ENCODE measurements at places on chromosomes 11 and 22.

DNA sequence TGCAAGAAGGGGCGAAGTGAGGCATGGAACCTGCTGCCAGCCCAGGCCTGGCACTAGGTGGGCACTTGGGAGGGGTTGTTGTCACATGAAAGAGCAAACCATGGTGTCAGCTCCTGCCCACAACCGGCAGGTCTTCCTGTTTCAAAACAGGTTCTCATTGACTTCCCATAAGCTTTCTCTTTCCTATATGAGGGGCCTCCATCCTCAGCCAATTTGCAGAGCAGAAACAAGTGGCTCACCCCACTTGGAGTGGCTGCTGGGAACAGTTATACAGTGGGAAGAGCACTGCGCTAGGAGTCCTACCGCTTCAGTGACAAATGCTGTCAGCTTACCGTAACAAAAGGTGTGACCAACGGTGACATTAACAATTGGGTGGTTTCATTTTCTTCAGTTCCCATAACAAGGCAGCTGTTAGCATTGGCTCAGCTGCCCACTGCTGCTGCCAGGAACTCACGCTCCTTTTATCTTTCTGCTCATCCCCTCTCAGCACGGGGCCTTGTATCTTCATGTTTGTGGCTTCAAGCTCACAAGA, 10.2 kb upstream of the SSTR3 start:
- no peak for DNase-seq

GRCh38 chr11:71213696-71214552, 38.5 kb downstream of the SHANK2 start:
- DNase-seq = no peak

GRCh38 chr11:65952052-65952521, 6.8 kb downstream of the TSGA10IP start:
- no peak for DNase-seq

- no peak for DNase-seq
These were observed 18.2 kb upstream of the ARRB1 start for GRCh38 chr11:75369560-75370255.

DNA sequence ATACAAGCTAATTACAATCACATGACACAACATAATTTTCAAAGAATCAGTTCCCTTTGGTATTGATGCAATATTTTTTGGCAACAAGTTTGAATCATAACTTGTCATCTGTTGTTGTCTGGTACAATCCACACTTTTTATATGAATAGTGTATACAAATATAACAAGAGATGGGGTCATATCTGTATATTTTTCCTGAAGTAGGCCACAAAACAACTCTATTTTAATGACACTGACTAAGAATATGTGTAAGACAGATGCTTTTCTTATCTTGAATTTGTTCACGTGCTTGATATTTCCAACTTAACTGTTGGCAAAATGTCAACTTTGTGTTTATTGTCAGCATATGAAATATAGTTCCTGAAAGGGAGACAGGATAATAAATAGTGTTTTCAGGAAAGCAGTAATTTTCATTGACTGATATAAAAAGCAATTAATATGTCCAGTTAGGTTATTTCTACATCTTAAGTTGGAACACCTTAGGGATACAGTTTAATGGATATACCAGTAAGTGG, 27.9 kb downstream of the NOX4 start:
- DNase-seq = no peak

GRCh38 chr11:30535818-30536217, 50.3 kb downstream of the MPPED2 start:
- DNase-seq = no peak

- DNase-seq = no peak
These were observed 325.8 kb downstream of the FAT3 start for GRCh38 chr11:92550411-92550810.

GRCh38 chr11:107744736-107745135, 32.9 kb upstream of the SLN start:
- DNase-seq = no peak

GRCh38 chr11:19357943-19358342, 117.2 kb upstream of the E2F8 start:
- no peak for DNase-seq

DNA sequence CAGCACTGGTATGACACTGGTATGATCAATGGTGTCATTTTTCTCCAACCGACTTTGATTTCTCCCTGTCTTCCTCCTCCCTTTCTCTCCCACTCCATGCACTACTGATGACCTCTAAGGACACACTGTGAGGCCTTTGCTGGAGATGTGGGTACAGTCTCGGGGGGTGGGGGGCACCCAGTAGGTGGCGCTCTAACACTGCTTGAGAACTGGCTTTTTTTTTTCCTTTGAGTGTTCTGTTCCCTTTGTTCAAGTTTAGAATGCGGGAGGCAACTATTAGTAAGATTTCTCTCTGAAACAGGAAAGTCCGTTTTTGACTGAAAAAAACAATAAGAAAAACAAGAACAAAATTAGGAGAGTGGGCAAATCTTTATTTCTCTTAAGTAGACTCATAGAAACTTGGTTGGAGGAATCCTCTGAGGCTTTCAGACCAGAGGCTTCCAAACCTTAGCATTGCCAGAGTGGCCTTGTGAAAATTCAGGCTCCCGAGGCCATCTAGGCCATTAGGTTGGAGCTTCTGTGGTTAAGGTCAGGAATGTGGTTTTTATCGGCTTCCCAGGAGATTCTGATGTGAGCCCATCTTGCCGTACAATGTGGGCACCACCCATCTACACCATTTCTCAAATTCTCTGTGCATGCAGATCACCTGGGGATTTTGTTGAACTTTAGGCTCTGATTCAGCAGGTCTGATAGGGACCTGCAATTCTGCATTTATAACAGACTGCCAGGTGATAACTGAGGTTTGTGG, 43.2 kb downstream of the PANX1 start:
- peak; percentile 42 for DNase-seq

GRCh38 chr11:90556026-90556425, 333.2 kb upstream of the CHORDC1 start:
- DNase-seq = no peak

- DNase-seq = no peak
These were observed 16.1 kb upstream of the CABP7 start for GRCh38 chr22:29703569-29704195.

DNA sequence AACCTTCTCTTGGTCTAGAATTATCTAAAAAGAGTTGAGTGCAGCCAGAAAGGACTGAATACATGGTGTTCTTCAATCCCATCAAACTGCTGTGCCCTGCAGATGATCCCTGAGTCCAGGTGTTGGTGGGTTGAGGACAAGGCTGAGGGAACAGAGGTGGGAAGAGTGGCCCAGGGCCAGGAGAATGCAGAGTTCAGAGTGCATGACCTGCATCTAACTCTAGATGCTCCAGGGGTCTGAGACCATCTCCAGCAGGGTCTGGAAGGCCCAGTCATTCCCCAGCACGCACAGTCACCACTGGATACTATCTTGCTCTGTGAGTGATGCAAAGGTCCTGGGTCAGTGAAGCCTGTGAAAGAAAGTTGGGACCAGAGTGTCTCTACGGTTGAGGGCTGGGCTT, 2.1 kb upstream of the VPREB1 start:
- DNase-seq = no peak

- no peak for DNase-seq
These were observed 35.2 kb upstream of the CLDN5 start for GRCh38 chr22:19559324-19559811.

DNA sequence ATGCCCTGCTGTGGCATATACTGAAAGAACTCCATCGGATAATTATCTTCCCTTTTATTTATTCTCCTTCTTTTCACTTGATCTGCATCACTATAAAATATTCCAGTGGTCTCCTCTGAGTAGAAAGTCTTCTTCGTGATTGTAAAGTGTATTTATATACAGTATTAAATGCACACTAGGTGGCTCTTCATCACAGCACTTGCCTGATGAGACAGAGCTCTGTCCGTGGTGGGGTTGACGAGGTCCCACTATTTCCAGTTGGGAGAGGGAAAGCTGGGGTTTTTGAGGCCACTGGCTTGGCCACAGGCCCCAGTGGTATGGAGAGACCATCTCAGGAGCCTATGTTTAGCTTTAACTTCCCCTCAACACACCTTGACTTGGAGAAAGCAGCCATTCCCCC, 31.6 kb upstream of the ZBTB16 start:
- no peak for DNase-seq

DNA sequence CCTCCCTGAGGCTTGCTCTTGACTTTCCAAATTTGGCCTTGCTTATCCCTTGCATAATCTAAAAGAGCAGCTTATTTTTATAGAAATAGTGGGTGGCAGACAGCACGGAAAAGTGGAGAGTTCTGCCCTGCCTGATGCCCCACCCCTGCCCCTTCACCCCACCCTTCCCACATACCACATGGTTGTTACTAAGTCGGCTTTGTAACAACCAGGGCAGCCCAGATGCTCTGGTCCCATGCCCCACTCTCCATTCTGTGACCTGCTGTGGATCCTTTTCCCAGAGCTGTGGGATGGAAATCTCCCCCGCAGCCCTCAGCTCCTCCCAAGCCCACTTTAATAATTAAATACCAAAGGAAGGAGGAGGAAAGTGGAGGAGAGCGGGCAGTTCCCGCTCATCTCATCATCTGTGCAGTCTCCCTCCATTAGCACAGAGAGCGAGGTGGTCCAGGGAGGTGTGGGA, 10.9 kb downstream of the MRGPRF start:
- DNase-seq = no peak

- DNase-seq = no peak
These were observed 1.3 kb upstream of the NDUFV1 start for GRCh38 chr11:67605231-67606011.

DNA sequence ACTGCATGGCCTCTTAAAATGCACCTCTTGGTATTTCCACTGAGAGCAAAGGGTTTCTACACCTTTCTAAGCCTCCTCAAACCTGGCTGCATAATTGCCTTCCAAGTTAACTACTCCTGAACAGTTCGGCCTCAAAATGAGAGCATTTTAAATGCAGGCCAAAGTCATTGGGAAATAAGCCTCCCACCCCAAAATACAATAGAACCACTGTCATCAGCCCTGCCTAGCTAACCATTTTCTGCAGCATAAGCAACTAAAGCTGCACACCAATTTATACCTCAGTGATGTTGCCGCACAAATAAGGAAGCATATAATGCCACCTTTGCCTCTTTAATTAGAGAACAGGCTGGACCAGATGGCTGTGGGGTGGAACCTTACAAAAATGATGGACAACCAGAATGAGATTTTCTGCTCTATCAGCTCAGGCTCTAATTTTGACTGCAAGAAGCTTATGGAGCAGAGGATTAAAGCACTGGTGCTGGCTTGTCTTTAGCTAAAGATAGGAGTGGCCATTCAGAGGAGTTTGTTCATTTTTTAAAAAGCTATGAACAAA, 4.3 kb downstream of the TOB2 start:
- no peak for DNase-seq

- DNase-seq = no peak
These were observed 21.8 kb upstream of the RASD2 start for GRCh38 chr22:35518811-35519210.

DNA sequence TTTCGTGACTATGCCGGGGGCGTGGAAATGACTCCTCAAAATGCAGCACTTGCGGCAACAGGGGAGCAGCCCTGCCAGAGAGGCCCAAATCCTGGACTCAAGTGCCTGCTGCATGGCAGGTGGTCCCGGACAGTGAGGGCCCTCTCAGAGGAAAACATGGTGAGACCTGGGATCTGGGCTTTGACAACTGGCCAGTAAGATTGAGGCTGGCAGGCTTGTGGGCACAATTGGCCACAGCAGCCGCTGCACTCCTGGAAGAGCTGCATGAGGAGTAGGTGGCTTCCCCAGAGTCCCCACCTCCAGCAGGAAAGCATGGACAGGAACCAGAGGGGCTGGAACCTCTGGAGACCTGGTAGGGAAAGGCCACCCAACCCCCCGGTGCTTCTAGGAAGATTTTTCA, 13.4 kb downstream of the LINC01488 start:
- DNase-seq = no peak
